HCT116 (cell line): ENCODE measurements at places on chromosomes 2 and 18.

DNA sequence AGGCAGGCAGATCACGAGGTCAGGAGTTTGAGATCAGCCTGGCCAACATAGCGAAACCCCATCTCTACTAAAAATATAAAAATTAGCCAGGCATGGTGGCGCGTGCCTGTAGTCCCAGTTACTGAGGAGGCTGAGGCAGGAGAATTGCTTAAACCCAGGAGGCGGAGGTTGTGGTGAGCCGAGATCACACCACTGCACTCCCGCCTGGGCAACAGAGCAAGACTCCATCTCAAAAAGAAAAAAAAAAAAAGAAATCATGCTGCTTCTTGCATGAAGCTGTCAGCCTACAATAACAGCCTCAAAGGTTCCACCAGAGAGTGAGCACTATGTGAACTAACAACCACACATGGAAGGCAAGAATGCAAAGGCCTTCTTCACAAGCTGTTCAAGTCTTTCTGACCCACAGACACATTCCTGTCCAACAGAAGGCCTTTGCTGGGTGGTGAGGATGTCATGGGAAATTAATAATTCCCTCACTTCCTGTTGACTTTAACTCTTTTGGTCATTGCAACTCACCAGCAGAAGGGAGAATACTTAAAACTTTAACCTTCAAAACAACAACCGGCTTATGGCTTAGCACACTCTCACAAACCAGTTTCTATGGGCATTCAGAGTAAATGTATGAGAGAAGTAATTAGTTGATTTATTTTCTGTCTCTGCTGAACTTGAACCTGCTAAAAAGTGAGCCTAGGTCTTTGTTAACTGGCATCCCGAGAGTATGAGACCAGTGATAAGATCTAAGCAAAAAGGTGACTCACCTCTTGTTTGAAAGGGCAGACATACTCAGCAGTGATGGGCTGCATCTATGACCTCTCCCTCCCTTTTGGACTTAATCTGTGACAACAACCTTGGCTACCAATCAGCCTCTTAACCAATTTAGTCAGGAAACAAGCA, 11.8 kb downstream of the PLEKHM3 start:
- no peak for DNase-seq

- no peak for DNase-seq
Observed at GRCh38 chr2:37507703-37508102, 163.3 kb downstream of the QPCT start.

- no peak for DNase-seq
Observed at GRCh38 chr2:119316066-119316465, 50.6 kb downstream of the C2orf76 start.

GRCh38 chr2:223165423-223166214, 113.6 kb downstream of the KCNE4 start:
- no peak for DNase-seq

GRCh38 chr2:96531366-96531765, 5.2 kb upstream of the ARID5A start:
- no peak for DNase-seq

- no peak for DNase-seq
Observed at GRCh38 chr18:55893948-55894347, 306.0 kb upstream of the TCF4 start.

- DNase-seq, result no peak
Observed at GRCh38 chr2:235433860-235434259, 60.0 kb upstream of the AGAP1 start.

DNA sequence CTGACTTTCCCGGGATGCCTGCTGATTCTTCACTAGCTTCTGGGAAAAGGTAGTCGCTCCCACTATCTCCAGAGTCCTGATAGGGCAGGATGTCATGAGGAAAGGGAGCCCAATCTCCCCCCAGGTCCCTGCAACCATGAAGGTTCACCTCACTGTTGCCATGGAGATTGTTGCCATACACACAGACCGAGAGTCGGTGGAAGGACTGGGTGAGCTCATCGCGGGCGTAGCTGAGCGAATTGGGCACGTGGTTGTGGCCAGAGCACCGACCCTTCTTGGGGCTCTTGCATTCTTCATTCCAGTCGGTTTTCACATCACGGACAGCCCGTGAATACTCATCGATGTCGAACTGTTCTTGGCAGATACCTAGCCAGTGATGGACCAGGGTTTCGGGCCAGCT, 97.4 kb downstream of the MEP1B start:
- no peak for DNase-seq

DNA sequence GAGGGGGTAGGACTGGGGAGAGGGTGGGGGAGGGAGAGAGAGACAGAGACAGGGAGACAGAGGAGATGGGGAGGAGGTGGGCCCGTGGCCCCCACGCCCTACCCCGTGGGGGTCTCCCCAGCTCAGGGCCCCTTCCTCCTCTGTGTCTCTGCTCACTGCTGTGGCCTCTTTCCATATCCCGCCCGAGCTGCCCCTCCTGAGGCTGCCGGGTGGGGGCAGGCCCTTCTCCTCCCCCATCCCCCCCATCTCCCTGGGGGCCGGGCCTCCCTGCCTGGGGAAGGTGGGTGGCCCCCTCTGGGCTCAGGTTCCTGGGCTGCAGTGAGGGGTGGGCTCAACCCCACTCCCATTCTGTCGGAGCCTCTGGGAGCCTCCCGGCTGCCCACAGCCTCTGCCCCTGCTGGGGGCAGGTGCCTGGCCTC, 332 bp upstream of the PDCD1 start:
- no peak for DNase-seq

GRCh38 chr2:233353101-233353768, 1.1 kb upstream of the DGKD start:
- no peak for DNase-seq

DNA sequence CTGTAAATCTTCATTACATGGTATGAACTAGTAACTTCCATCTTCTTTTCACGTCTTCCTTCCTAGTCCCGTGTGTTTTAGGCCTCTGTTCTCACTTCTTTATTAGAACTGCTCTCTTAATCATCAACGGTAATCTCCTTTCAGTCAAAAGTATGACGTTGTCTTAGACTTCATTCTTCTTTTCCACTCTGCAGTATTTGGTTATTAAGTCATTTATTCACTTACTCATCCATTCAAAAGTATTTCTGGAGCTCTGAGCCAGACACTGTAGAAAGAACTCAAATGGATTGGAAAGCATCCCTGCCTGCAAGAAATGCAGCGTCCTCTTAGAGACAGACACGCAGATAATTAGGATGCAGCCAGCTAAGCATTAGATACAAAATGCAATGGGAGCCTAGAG, 494.6 kb upstream of the NRP2 start:
- no peak for DNase-seq

- no peak for DNase-seq
Observed at GRCh38 chr2:33051586-33052360, 105.0 kb downstream of the LTBP1 start.

DNA sequence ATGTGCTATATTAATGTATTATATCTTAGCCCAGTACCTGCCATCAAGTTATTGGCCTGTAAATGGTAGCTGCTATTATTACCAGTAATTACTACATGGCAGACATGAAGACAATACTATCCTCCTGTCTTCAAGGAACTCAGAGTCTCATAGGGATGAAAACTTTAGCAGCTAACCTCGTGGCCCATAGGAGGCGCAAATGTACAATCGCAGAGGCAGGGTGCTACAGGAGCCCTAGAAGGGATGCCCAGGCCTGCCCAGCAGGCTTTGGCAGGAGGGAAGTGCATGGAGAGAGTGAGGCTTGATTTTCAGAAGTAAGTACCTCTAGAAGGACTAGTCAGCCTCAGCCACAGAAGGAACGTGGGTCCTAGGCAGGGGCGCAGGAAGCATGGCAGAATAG, 44.7 kb upstream of the KIDINS220 start:
- DNase-seq, result peak; percentile 22

- DNase-seq, result no peak
Observed at GRCh38 chr2:28658369-28658768, 93.3 kb upstream of the PPP1CB start.

GRCh38 chr2:121388371-121388770, 103.4 kb upstream of the TFCP2L1 start:
- no peak for DNase-seq

DNA sequence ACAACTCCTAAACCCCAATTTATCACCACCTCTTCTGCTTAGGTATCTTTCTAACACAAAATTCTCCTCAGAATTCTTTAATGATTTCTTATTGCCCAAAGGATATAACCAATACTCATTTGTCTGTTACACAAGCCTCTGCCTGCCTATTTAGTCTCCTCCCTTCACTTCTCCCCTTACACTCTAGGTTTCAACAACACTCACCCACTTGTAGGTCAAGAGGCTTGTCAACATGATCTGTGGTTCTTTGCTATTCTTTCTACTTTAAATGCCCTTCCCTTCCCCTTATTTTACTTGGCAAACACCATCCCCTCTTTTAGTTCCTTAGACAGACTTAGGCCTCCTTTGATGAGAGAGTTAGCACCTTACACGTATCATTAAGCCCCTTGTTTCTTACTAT, 69.0 kb upstream of the C2orf15 start:
- DNase-seq, result no peak
